ENCODE measurements at places on chromosomes 2 and 18. TPM values are rescaled to one million over a fixed set of nuclear protein-coding genes. Genes with fewer than 3 reads are reported as not detected.

- ATAC-seq = no peak
Measured at GRCh38 chr18:41311571-41312547, 643.2 kb upstream of the PIK3C3 start.

GRCh38 chr2:46171411-46171953, 125.7 kb upstream of the EPAS1 start:
- no peak for ATAC-seq

The APOB gene
- total RNA-seq = 0.09 TPM

DNA sequence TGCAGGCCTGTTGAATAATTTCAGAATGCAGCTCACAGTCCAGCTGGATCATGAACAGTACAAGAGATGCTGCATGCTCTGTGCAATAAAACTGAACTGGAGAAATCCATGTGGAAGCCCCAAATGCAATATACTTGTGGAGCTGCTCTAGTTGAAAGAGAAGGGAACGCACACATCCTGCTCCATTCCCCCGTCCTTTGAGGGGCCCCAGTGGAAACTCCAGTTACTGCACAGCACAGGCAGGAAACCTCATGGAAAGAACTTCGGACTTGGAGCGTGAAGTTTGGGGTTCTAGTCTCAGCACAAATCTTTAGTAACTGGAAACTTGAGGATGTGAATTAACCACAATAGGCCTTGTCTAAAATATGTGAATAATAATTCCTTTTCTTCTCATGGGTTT, 73.2 kb downstream of the PLA2R1 start:
- ATAC-seq = no peak

The FKBP7 gene
- 25.4 TPM for total RNA-seq

DNA sequence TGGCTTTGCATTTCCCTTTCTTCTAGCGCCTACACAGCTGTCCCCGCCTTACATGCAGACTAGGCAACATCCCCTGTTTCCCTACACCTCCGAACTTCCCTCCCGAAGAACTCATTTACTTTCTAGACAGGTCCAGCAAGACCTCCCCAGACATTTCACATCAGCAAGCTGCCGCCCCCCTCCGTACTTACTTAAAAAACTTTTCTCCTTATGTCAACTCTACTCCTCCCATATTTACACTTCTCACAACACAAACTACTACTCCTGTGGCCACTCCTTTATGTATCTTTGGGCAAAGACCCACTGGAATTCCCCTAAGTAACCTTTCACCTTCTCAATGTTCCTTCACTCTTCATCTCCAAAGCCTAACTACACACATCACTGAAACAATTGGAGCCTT, 20.4 kb upstream of the ZNF397 start:
- ATAC-seq = no peak

The UGT1A5 gene
- total RNA-seq = not detected

DNA sequence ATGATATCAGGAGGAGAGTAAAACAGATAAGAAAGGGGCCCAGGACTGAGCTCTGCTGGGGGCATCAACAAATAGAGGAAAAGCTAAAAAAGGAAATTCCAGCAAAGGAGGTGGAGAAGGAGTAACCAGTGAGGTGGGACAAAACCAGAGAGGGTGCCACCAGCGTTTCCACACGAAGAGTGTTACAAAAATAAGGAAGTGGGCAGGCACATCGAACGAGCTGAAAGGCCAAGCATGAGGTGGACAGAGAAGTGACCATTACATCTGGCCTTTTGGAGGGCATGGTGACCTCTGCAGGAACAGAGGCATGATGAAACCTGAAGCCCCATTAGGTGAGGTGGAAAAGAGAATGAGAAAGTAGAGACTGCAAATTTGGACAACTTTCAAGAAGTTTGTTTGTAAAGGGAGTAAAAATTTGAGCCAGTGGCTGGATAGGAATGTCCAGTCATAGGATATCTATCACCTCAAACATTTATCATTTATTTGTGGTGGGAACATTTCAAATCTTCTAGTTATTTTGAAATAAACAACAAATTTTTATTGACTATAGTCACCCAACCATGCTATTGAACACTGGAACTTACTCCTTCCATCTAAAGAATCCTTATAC, 18.4 kb upstream of the VIT start:
- no peak for ATAC-seq

GRCh38 chr2:218397820-218398436, 1.7 kb upstream of the CTDSP1 start:
- no peak for ATAC-seq

The FNDC4 gene
- total RNA-seq = 45.4 TPM

The AOX1 gene
- 4.4 TPM for total RNA-seq

- ATAC-seq = no peak
Measured at GRCh38 chr2:74079522-74080341, 68.0 kb downstream of the BOLA3 start.

The RBM44 gene
- 0.43 TPM for total RNA-seq

Data from motor neuron (in vitro differentiated cells).